ENCODE measurements at places on chromosomes 1 and 21.

GRCh38 chr1:39822146-39822545 is 33.5 kb upstream of the BMP8B start:
- DNase-seq, result no peak

- no peak for DNase-seq
Measured at GRCh38 chr1:46983166-46983829, 40.2 kb upstream of the CYP4X1 start.

GRCh38 chr1:206797534-206798383 is 25.5 kb upstream of the IL10 start:
- no peak for DNase-seq

DNA sequence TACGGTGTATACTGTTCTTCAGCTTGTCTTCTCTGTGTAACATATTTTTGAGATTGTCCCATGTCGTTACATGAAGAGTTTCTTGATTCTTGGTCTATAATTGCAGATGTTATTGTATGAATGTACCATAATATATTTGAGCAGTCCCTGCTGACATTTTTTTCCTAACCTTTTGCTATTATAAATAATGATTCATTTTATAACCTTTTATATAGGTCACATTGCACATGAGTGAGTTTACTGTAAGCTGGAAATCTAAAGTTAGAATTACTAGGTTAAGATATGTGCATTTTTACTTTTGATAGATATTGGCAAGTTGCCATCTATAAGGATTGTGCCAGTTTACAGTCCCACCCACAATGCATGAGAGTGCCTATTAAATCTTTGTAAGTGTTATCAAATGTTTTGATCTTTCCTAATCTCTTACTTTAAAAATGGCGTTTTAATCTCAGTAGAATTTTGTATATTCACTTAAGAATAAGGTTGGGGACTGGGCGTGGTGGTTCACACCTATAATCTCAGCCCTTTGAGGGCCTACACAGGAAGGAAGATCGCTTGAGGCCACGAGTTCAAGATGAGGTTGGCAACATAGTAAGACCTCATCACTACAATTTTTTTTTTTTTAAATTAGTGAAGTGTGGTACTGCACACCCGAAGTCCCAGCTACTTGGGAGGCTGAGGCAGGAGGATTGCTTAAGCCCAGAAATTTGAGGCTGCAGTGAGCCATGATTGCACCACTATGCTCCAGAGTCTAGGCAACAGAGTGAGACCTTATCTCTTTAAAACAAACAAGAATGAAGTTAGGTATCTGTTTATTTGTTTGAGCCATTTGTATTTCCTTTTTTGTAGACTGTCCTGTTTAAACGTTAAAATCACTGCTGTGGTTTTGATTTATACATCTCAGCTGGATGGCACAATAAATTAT is 36.5 kb downstream of the ZMYM1 start:
- no peak for DNase-seq

GRCh38 chr1:162074276-162075005 is 5.0 kb downstream of the NOS1AP start:
- DNase-seq, result no peak

DNA sequence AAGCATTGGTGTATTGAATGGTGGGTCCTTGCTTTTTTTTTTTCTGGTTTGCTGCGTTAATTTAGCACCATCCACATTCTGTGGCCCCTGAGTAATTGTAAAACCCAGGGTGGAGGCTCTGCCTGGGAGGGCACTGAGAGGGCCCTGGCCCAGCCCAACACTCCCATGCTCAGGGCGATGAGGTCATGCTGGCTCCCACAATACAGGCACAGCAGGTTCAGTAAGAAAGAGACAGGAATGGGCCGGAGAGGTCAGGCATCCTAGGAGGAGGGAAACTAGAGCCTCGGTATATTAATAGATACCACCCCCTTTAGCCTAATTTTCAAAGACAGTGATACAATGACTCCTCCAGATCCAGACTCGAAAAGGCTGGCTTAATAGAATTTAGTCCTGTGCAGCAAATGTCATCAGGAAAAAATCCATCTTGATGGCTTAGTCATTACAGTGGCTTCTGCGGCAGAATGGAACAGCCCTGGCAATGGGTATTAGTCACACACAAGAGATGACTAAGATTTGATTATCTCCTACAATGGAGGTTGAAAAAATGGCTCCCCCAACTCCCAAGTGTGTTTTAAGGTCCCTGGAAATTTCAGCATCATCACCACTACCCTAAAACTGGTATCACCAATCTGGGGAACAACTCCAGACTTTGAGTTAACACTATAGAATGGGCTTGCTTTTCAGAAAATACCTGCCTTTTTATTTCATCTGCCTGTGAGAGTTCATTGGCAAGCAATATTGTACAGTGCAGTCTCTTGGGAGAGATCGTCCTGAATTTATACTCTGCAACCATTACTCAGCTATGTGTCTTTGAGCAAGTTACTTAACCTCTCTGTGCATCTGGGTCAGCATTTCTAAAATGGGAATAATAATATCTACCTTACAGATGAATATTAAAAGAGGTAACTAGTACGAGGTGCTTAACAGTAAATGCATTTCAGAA is 43.9 kb upstream of the LYST start:
- DNase-seq, result no peak

DNA sequence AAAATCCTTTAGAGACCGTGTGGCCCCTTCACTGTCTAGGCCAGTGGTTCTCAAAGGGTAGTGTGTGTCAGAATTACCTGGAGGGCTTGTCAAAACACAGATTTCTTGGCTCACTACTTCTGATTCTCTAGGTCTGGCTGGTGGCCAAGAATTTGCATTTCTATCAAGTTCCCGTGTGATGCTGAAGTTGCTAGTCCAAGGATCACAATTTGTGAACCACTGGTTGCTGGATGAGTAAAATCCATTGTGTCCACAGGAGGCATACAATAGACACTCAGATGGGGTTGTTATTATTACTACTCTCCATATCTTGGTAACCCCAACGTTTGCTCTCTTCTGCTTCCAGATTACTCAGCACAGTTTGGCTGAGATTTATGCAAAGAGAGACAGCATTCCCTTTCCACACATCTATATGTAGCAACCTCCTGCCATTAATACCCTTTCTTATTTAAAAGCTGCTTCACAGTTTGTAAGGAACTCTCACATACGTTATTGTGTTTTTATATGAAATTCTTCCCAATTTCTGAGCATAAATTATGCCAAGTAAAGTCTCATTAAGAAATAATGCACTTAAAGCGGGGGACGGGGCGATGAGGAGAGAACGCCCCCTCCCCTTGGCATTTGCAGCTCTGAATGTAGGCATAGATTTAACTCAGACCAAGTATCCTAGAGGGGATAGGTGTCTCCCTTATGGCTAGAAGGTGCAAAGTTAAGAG is 720 bp upstream of the TMCC2 start:
- no peak for DNase-seq

- no peak for DNase-seq
Measured at GRCh38 chr1:25255706-25256577, 8.7 kb upstream of the RSRP1 start.

- DNase-seq, result no peak
Measured at GRCh38 chr1:185419718-185420117, 102.7 kb upstream of the IVNS1ABP start.

DNA sequence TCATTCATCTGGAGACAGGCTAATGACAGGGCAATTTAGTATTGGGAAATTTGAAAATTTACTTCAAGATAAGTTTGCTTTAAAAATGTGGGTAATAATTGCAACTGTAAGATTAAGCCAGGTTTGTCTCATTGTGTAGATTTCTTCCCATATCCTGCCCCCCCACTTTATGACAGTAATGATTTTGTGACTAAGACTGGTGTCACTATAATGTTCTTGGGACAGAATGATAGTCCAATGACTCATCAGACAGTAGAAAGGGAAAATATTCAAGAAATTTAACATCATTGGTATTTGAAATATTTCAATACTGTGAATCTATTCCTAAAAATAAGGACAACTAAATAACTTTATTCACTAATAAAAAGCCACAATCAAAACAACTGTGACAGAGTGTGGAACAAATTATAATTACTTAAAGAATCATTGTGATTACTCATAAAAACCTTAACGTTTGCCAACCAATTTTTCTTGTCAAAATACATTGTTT is 36.7 kb downstream of the FH start:
- no peak for DNase-seq

GRCh38 chr21:16372586-16372985 is 642.8 kb downstream of the USP25 start:
- no peak for DNase-seq

DNA sequence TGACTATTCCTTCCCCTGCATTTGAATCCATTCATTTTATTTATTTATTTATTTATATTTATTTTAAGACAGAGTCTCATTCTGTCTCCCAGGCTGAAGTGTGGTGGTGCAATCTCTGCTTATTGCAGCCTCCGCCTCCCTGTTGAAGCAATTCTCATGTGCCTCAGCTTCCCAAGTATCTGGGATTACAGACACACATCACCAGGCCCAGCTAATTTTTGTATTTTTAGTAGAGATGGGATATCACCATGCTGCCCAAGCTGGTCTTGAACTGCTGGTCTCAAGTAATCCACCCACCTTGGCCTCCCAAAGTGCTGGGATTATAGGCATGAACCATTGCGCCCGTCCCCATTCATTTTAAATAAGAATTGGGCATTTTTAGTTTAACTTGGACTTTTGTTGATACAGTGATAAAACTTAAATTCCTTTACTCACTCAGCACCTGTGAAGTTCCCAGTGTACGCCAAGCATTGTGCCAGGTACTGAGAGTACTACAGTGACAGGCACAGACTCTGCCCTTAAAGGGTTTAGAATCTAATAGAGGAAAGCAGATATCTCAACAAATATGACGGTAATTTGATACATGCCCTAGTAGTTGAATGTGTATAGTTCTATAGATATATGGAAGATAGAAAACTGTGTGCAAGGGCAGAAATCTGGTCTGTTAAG is 90.5 kb downstream of the PTPRC start:
- no peak for DNase-seq

GRCh38 chr1:1197551-1198422 is 8.6 kb downstream of the TNFRSF18 start:
- peak; percentile 3 for DNase-seq

DNA sequence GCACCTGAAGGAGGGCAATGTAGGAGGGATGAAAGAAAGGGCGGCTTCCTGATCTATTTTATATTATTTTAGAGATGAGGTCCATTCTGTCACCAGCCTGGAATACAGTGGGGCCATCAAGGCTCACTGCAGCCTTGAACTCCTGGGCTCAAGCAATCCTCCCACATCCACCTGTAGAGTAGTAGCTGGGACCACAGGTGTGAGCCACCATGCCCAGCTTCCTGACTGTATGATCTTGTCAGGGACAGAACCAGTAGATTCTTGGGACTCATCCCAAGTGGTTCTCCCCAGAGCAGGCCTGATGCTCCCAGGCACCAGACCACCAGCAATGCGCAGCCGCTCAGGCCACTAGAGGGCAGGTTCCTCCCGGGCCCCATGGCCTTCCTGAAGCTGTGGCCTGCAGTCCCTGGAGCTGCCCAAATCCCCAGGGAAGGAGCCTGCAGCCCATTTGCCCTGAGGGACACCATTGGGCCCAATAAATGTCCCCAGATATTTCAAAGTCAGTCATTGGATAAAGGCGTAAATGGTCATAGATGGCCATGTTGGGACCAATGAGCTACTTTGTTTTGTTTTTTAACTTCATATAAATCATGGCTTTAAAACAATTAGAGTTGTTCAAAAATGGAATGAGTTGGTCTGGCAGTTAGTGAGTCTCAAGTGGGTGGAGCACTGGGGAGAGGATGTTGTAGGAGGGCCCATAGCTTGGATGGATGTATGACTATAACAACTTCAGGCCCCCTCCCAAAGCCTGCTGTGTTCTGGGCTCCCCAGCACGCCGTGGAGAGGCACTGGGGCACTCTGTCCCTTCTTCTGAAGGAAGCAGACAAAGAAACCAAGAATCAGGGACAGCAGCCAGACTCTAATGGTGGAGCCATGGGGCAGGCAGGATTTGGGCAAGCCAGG is 44.7 kb upstream of the GOLT1A start:
- DNase-seq, result no peak

DNA sequence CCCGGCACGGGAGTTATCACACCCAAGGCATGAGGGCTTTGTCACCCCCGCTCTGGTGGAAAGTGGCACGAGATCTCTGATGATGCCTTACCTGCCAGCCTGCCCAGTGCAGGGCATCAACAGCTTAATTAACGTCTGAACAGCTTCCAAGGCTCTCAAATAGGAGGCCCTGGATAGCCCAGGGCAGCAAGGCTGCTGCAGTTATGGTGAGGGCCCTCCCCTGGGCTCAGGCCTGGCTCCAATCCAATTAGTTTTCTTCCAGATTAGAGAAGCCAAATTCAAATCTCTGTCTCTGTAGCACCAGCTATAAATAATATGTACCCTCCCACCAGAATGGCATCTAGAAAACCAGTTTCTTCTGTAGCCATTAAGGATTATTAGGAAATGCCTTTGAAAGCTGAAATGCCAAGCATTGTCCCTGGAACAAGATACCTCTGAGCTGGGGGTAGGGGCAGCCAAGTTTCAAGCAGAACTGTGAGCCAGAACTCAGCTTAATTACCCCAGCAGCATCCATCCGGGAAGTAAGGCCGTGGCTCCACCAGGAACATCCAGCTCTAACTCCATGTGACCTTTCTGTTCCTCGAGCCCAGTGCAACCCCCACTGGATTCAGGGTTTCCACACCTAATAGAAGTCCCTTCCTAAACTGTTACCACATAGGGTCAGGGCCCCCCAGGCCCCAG is 12.5 kb downstream of the QSOX1 start:
- DNase-seq, result no peak

GRCh38 chr1:41713557-41714327 is 205.0 kb downstream of the HIVEP3 start:
- DNase-seq, result no peak

DNA sequence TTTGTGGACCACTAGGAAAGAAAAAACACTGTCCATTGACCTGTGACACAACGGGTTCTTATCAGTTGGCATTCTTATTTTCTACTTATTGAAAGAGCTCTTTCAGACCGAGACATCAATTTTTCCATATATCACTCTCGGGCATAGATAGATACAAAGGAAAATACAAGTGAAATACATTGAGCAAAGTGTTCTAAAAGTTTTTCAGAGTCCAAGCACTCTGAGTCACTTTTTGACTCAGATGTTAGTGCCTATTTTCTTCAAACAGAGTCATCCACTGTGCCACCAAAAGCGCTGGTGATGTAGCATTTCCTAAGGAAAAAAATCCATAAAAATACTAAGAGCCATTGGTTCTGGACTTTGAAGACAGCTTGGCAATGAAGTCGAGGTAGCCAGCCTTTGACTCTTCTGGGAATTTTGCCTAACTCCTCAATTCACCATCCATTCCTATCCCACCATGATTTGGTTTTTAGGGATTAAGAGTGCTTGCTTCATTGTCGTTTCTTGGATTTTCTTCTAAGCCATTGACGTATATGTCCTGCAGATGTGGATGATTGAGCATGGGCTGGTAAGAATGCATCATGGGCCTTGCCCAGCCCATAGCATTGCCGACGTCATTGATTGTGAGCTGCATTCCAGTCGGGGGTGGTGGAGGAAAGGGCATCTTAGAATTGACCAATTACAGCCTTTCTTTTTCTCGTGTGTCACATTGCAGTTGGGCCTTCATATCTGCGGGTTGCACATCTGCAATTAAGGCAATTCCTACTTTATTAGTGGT is 10.6 kb downstream of the GALNT2 start:
- no peak for DNase-seq

DNA sequence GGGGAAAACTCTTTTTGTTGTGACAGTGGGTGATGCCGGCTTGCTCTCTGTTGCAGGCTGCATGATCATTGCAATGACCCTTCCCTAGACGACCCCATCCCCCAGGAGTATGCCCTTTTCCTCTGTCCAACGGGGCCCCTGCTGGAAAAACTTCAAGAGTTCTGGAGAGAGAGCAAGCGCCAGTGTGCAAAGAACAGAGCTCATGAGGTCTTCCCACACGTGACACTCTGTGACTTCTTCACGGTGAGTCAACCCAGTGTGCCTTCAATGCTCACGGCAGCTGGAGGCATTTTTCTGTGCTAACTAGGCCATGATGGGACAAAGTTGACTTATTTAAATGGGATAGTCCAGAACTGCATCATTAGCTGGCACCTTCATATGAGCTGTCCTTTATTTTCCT is 5.7 kb downstream of the UBASH3A start:
- no peak for DNase-seq

Data from T-helper 17 cell (primary cell).